ENCODE measurements at places on chromosomes 11 and 22.

GRCh38 chr11:1462698-1462975 is 23.9 kb downstream of the MOB2 start:
- no peak for DNase-seq

DNA sequence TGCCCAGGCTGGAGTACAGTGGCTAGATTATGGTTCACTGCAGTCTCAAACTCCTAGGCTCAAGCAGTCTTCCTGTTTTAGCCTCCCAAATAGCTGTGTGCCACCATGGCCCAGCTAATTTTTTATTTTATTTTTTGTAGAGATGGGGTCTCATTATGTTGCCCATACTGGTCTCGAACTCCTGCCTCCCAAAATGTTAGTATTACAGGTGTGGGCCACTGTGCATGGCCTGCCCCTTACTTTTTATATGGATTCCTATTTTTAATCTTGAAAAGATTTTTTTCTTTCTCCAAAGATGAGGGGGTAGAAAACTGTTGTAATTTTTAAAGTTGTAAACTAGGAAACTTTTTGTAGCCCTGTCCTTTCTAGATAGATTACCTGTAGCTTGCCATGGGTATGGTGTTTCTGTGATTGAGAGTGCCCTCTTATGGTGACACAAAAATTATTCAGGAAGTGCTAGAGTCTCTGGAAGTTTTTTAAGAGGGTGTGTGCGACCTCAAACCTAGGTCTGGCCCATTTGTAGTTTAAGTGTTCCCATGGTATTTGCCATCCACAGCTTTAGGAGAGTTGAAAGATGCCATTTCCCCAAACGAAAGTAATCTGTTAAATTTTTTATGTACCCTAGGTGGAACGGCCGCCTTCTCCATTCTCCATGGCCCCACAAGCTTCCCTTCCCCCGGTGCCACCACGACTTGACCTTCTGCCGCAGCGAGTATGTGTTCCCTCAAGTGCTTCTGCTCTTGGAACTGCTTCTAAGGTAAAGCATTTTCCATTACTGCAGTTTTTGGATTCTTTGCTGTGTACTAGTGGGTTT is 32.4 kb downstream of the MCAM start:
- peak; percentile 20 for DNase-seq

- no peak for DNase-seq
Observed at GRCh38 chr11:19467904-19468303, 227.2 kb upstream of the E2F8 start.

- DNase-seq = peak; percentile 45
Observed at GRCh38 chr22:19886605-19887255, 32.1 kb upstream of the GNB1L start.

DNA sequence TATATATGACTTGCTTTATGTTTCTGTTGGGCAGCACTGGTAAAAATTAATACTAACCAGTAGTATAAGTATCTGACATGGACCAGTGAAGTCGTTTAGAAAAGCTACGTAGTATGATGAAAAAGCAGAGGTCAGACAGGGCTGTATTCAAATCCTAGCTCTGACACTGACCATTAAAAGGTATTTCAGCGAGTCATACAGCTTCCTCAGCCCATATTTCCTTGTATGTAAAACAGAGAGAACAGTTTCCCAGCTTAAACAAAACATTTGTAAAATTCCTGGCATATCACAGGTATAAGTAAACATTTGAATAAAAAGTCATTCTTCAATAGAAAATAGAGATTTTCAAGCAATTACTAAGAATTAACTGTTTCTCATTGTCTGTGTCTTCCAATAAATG is 4.2 kb downstream of the NOX4 start:
- DNase-seq = no peak

GRCh38 chr11:71252770-71253730 is 673 bp upstream of the SHANK2 start:
- DNase-seq = no peak

DNA sequence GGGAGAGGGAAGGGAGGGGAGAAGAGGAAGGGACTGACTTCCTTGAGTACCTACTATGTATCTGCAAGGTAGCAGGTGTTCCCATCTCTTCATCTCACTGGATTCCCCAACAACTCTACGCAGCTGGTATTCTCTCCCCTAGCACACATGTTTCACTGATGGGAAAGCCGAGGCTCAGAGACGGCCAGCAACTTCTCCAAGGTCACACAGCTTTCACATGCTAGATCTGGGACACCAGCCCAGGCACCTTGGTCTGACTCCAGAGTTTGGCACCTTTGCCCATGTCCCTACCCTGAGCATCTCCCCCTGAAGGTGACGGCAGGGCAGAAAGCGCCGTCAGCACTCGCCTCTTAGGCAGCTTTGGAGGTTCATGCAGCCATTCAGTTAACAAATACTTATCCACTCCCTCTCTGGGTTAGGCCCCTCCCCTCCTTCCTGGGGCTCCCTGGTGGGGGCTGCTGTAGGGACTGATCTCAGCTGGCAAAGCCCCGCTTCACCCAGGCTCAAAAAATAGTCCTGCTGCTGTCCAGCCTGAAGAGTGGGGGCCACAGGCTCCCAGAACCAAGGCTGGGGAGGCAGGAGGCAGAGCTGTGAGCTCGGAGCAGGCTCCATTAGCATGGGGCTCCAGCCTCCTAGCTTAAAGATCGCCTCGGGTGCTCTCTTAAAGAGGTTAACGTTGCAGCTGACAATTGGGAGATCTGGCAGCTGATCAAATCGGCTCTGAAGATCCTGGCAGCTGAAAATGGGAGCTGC is 79.4 kb downstream of the IGLL1 start:
- DNase-seq = no peak

DNA sequence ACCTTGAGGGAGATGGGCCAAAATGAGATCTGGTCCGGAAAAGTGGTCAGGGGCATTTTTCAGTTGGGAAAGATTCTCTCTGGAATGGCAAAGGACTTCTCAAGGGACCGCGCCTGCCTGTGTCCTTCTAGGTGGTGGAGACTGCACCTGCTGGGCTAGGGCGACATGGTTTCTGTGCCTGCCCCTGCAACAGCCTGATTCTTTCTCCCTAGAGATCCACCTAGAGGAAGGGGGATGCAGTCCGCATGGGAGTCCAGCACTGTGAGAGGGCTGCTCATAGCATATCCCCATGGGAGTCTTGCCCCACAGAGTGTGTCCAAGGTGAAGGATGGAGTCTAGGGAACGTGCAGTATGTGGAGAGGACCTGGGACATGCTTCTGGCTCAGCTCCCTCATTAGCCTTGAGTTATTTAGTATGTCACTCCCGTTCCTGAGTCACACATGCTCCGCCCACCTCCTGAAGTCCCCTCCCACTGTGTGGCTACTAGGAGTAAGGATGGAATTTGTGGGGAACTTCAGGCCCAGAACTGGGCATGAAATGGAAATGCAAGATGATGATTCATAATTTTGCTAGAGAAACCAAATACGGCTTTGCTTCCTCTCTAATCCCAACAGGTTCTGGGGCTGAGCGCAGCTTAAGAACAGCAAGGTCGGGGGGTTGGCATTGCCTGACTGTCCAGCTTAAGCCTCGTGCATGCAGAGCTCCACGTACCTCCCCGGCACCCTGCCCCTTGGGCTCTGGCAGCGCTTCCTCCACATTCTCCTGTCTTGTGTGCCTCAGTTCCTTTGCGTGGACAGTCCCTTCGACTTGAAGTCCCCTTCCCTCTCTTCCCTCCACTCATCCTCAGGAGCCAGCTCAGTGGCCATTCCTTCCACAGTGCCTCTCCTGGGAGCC is 35.0 kb downstream of the GRIK4 start:
- no peak for DNase-seq

DNA sequence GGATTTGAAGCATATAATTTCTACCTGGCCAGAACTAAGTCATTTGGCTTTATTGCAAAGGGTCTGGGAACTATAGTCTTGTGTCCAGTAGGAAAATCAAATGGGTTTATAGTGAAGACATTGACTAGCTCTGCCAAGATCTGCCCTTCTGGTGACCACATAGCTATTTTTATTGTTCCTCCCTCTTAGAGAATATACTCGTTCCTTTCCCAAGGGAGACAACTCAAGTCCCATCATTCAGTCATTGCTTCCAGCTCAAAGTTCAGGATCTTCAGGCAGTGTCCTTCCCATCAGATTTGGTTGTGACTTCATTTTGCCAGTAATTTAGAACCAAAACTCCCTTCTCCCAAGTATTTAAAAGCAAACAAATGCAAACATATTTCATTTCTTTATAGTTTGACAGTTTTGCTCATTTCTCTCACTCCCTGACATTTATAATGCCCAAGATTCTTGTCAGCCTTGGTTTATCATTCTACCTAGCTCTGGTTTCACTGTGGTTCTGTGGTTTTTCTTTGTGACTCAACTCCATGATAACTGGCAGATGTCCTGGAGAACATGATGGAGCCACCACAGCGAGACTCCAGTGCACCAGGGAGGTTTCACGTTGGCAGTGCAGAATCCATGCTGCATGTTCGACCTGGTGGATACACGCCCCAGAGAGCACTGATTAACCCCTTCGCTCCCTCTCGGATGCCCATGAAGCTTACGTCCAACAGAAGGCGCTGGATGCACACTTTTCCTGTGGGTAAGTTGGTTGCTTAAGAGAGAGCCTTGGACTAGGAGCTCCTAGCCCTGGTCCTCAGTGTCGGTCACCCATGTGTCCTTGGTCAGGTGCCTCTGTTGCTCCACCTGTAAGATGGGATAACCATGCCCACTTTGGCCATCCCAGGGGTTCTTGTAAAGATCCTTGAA is 64.9 kb downstream of the DEPDC5 start:
- no peak for DNase-seq

- DNase-seq = peak; percentile 49
Observed at GRCh38 chr11:46210133-46210636, 67.3 kb upstream of the CREB3L1 start.

- DNase-seq = no peak
Observed at GRCh38 chr11:17593466-17594245, 46.6 kb downstream of the OTOG start.

DNA sequence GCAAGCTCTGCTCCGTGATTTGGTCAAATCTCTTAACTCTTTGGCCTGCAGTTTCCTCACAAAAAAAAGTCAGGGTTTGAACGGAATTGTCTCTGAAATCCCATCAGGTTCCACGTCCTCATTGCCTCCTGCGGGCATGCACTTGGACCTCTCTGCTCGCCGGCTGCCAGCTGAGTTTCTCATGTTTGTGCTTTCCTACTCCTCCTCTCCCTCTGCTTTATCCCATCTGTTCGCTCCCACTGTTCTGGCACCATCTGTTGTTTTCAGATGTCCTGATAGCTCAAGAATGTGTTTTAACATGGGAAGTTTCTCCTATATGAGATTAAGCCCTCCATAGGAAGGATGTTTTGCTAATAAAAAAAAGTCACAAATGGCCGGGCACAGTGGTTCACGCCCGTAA is 49.4 kb upstream of the ARHGAP42 start:
- no peak for DNase-seq

DNA sequence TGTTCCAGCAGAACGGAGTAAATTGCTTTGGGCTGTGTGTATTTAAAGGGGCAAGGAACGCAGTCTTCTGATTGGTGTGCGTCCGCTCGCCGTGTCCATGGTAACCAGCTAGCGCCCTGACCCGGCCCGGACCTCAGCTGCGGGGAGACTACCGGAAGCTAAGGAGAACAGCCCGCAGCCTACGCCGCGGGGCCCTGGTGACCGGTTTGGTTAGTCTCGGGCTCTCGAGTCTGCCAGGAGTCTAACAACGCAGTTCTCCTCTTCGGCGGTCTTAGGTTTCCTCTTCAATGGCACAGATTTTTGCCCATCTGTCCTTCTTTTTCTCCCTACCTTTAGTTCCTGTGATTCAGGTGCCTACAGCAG is 3.5 kb upstream of the OR56A3 start:
- no peak for DNase-seq

DNA sequence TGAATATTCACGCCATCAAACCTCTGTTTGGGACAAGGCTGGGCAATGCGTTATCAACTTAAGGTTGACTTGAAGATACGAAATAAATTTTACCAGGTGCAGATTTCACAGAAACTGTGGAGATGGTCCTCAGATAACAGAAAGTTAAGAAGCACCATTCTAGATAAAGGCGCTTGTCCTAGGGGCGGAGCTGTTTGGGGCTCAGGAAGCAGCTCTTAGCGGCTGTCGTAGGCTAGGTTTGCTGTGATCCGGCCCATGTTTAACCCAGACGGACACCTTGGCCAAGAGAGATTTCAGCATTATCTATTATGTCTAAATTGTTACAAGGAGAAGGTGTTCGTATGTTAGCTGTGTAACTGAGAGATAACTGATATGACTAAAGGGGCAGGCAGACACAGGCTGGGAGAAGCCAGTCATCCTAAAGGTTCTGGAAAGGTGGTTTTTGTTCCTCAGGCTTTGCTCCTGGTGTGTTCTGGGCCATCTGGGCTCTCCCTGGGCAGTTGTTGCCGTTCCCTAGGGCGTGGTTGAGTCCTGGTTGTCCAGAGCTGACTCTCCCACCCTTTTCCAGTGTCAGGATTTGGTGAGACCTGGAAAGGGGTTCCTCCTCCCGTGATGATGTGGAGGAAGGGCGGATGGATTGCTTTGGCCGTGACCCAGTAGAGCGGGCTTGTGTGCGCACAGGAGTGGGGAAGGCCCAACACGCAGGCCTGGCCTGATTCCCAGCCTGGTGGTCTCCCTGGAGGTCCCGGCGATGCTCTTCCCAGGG is 25.8 kb downstream of the TPCN2 start:
- no peak for DNase-seq

GRCh38 chr22:33357981-33358399 is 299.8 kb upstream of the SYN3 start:
- no peak for DNase-seq

GRCh38 chr11:75725547-75726320 is 8.1 kb downstream of the MOGAT2 start:
- no peak for DNase-seq

DNA sequence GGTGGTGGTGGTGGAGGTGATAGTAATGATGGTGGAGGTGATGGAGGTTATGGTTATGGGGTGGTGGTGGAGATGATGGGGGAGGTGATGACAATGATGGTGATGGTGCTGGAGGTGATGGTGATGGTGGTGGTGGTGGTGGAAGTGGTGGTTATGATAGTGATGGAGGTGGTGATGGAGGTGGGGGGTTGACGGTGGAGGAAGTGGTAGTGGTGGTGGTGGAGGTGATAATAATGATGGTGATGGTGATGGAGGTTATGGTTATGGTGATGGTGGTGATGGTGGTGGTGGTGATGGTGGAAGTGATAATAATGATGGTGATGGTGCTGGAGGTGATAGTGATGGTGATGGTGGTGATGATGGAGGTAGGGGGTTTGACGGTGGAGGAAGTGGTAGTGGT is 16.9 kb upstream of the WNT7B start:
- no peak for DNase-seq

DNA sequence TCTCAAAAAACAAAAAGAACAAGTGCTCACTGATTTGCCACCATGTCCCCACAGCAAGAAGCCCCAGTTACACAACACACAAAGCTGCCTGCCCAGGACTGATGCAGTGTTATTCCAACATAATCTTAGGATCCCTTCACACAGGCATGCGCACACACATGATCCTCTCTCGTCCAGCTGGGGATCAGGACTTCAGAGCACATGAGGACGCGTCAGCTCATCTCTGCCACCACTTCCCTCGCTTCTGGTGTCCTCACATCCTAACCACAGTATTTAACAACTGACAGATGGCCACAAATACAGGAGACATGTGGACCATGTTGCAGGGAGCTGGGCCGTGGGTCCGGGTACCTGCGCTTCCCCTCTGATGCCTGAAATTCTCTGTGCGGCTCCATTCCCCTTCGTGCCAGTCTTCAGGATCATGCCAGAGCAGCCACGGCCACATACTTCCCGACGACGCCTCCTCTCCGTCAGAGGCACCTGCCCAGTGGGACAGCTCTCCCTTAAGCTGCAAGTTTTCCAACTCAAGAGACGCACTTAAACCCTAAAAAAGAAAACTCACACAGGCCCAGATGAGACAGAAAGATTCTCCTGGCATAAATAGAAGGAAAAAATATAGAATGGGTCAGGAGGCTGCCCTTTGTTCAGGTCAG is 68.3 kb downstream of the PACSIN2 start:
- DNase-seq = no peak

GRCh38 chr11:111472228-111472627 is 40.0 kb downstream of the BTG4 start:
- no peak for DNase-seq

GRCh38 chr11:11171854-11172253 is 181.2 kb downstream of the CSNK2A3 start:
- peak; percentile 40 for DNase-seq
